ENCODE measurements at places on chromosomes 5 and 9. TPM values are rescaled to one million over a fixed set of nuclear protein-coding genes. Genes with fewer than 3 reads are reported as not detected.

MEF2C gene
- total RNA-seq = 4.8 TPM

SMIM33 gene
- total RNA-seq = not detected

TLE1 gene
- 64.1 TPM for total RNA-seq

ZBED3 gene
- total RNA-seq = 6.0 TPM

GAS1 gene
- 6.1 TPM for total RNA-seq

GRCh38 chr5:149383399-149383798 lies 4.3 kb upstream of the IL17B start:
- no peak for DNase-seq

- DNase-seq = no peak
These were observed 117.2 kb downstream of the CDC42SE2 start for GRCh38 chr5:131381021-131381420.

- DNase-seq = no peak
These were observed 27.6 kb downstream of the TMEM245 start for GRCh38 chr9:109092051-109092580.

GRCh38 chr5:68683632-68684036 lies 410.2 kb upstream of the SLC30A5 start:
- DNase-seq = peak; percentile 100

DNA sequence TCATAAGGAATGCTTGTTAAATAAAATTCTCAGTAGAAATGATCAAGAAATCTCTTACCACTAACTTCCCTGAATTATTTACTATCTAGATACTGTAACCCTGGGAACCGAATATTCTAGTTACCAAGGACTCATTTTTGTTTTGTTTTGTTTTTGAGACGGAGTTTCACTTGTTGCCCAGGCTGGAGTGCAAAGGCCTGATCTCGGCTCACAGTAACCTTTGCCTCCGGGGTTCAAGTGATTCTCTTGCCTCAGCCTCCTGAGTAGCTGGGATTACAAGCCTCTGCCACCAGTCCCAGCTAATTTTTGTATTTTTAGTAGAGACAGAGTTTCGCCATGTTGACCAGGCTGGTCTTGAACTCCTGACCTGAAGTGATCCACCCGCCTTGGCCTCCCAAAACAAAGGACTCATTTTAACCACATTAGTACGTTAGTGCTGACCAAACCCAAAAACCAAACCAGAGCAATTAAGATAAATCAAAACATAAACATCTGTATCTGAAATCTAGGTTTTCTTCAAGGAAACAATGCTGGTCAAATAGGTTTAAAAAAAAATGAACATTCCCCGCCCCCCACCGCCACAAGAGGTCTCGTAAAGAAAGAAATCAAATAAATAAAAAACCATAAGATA lies 3.7 kb downstream of the TXN start:
- DNase-seq = no peak

GRCh38 chr5:5979377-5979760 lies 399.0 kb downstream of the MED10 start:
- peak; percentile 18 for DNase-seq

- no peak for DNase-seq
These were observed at the start of gene FAM169A for GRCh38 chr5:74865804-74866595. Gene FAM169A, minus strand, starts transcription at chr5:74866387. Its CDS starts 24,711 bp downstream, at chr5:74841676.

- DNase-seq = no peak
These were observed 245.9 kb upstream of the PIK3R1 start for GRCh38 chr5:67969631-67970030.

DNA sequence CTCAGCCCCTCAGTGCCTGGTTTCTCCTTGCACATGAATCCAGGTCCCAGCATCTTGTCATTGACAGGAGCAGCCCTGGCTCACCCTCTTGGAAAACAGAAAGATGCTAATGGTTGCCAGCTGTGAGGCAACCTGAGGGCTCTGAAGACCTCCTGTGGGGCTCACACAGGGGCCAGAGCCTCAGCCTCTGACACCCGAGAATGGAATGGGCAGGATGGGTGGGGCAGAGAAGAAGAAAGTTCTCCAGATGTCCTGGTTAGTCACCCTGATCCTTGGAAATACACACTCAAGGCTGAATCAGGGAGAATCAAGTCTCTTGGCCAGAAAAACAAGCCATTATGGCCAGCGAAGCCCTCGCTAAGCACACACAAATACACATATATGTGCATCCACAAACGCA lies 32.3 kb upstream of the SPATA31E1 start:
- DNase-seq = no peak
